ENCODE measurements at places on chromosomes 5 and 9.
A peak's percentile ranks its signal among the peaks of the same experiment; 100 is the strongest.

GRCh38 chr5:143882520-143882919 is 70.6 kb downstream of the HMHB1 start:
- no peak for DNase-seq

GRCh38 chr5:155381654-155382053 is 368.1 kb downstream of the KIF4B start:
- DNase-seq, result no peak

DNA sequence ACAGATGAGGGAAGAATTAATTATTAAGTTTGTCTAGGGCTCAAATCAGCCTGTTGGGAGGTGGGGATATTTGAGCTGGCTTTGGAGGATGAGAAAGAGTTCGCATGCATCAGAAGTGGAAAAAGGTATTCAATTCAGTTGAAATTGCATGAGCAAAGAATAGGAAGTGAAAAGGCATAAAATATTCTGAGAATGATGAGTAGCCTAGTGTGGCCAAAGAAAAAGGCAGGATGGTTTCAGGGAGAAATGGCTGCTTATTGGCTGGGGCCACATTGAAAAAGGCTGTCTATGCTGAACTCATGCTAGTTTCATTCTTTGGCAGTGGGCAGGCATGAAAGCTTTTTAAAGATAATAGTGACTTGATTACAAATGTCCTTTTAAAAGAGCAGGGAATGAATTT is 235.4 kb upstream of the RIOK2 start:
- no peak for DNase-seq

- DNase-seq, result no peak
These were observed 79.7 kb upstream of the FCN2 start for GRCh38 chr9:134800791-134801339.

GRCh38 chr9:114300846-114301797 is 21.8 kb upstream of the ORM1 start:
- DNase-seq, result peak; percentile 56

DNA sequence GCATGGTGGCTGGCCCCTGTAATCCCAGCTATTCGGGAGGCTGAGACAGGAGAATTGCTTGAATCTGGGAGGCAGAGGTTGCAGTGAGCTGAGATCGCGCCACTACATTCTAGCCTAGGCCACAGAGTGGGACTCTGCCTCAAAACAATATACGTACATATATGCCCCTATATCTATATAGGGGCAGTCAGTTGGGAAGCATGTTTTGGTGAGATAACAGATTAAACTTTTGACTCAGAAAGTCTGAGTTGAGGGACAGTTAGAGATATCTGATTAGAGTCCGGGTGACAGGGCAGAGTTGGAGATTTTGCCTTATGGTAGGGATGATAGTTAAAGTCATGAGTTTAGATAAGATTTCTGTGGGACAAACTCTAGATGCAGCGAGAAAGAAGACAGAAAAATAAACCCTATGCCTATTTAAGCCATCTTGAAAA is 71.8 kb upstream of the ALDH1A1 start:
- no peak for DNase-seq

GRCh38 chr5:108747774-108748400 is at the start of gene FER:
Gene FER (plus strand): TSS chr5:108747897. CDS start chr5:108798183, 50,286 bp downstream.
- no peak for DNase-seq

- no peak for DNase-seq
These were observed 19.1 kb upstream of the RALGDS start for GRCh38 chr9:133140174-133140505.

- peak; percentile 65 for DNase-seq
These were observed 12.5 kb upstream of the FCN2 start for GRCh38 chr9:134867917-134868750.

GRCh38 chr5:143251190-143251589 is 152.3 kb downstream of the NR3C1 start:
- no peak for DNase-seq

DNA sequence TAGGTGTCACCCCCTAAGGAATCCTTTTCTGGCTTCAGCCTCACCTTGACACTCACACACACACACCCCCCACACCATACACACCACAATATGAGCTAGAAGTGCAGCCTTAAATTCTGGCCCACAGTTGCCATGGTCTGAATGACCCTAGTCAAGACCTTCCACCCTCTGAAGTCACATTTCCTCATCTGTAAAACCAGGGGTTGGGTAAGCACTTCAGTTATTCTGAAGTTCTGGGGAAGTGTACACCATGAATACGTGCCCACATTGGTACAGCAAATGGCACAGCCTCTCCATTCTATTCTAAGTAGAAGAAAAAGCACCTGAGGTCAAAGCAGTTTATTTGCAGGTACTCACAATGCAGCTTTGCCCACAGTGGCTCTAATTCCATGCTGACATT is 372.8 kb upstream of the KLF4 start:
- DNase-seq, result no peak

DNA sequence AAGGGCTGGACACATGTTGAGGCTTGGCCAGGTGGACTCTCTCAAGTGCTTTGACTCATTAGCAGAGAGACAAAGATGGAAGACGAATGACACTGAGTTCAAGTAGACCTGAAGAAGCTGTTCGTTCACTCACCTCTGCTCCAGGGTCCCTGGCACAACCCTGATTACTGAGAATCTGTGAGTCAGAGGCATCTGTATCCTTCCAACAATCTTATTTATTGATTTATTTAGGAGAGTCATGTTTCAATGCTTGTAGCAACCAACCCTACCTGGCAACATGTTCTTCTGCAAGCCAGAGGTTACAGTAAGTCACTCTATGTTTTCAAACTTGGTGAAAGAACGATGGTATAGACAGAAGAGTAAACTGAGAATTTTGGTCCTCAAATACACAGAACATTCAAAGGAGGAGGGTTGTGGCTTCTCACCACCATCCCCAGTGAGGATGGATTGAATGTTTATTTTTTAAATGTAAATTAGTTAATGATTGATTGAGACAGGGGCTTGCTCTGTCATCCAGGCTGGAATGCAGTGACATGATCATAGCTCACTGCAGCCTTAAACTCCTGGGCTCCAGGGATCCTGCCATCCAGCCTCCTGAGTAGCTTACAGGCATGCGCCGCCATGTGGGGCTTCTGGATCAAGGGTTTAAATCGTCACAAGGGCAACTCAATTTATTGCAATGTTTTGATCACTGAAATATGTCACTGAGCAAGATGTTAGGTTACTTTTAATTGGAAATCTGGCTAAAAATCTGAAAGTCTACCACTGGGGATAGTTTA is 55.7 kb upstream of the CARTPT start:
- DNase-seq, result no peak

DNA sequence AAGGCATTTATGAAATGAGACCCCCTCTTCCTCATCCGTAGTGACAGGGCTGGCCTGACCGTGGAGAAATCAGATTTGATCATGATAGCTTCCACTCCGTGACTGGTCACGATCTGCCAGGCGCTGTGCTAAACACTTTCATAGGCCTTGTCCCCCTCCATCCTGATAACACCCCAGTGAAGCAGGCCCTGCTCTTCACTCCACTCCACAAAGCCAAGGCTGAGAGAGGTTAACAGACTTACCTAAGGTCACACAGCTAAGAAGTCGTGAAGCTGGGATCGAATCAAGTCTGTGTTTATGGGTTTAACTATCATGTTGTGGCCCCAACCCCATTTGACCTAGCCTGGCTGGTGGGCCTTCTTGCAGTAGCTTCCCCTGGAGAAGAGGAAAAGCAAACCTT is 53.3 kb upstream of the IL17B start:
- DNase-seq, result no peak

DNA sequence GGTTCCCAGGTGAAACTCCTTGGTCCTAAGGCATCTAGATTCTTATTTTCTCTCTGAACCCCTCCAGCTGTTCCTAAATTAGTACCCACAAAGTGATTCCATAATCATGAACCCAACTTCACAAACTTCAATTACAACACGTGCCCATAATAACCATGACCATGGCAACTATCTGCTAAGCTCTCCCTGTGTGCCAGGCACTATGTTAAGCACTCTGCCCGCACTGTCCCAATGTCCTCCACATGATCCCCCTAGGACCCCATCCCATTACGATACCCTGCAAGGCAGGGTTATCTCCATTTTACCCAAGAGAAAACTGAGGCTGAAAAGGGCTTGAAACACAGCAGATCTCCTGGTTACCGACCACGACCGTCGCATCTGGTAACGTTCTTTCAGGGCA is 25.3 kb upstream of the ZNF622 start:
- DNase-seq, result no peak

GRCh38 chr5:72147569-72147968 is 40.3 kb downstream of the MAP1B start:
- DNase-seq, result no peak

GRCh38 chr5:121841892-121842291 is 9.8 kb upstream of the FTMT start:
- no peak for DNase-seq

DNA sequence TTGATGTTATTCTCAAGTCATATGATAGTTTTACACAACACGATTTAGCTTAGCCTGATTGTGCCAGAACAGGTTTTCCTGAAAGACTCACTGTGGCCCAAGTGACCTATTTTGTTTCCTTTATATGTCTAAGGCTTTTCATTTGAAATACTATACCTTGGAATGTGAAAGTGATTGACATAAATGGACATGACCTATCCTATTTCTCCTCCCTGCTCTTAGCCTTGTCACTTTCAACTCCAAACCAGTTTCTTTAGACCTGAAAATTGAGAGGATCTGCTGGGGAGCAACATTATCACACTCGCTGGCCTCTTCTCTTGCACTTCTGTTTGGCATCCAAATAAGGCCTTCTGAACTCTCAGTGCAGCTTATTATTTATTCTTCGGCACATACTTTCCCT is 496.8 kb downstream of the MAT2B start:
- no peak for DNase-seq

GRCh38 chr5:125483609-125484008 is 737.2 kb upstream of the ZNF608 start:
- DNase-seq, result no peak

DNA sequence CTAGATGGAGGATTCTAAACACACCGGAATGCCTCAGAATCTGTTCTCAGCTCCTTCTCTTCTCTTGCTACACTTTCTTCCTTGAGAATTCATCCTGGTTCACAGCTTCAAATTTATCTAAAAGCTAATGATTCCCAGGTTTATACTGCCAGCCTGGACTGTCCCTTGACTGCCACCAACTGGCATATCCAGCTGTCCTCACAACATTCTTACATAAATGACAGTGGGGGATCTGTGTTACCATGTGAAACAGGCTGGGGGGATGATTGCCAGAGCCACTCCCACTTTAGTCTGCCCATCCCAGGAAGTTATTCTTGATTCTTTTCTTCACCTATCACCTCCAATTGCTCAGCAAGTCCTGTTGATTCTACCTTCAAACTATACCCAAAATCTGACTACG is 27.2 kb upstream of the ZFR start:
- DNase-seq, result no peak

- no peak for DNase-seq
These were observed 19.1 kb downstream of the MAN2A1 start for GRCh38 chr5:109708813-109709212.

- DNase-seq, result no peak
These were observed 42.9 kb downstream of the ZNF474 start for GRCh38 chr5:122172207-122172606.

DNA sequence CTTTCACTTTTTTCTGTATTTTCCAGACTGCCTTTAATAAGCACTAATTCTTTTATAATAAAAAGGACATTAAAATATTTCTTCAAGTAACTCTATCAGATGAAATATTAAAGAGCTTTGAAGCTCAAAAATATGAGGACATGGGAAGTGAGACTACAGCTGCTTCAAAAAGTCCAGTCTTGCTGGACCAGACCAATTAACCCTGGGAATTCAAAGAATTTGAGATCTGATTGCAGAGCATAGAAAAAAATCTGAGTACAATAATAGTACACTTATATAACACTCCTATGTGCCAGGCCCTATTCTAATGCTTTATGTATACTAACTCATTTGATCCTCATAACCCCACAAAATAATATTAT is 9.8 kb downstream of the TMEM245 start:
- DNase-seq, result no peak
